Brain microvascular endothelial cell (primary cell): ENCODE measurements at places on chromosomes 7 and 10.

- no peak for DNase-seq
Observed at GRCh38 chr7:5653661-5654060, 127.8 kb downstream of the RNF216 start.

GRCh38 chr10:132310701-132311337, 3.1 kb upstream of the STK32C start:
- no peak for DNase-seq

- no peak for DNase-seq
Observed at GRCh38 chr10:84681781-84682180, 353.4 kb downstream of the CCSER2 start.

DNA sequence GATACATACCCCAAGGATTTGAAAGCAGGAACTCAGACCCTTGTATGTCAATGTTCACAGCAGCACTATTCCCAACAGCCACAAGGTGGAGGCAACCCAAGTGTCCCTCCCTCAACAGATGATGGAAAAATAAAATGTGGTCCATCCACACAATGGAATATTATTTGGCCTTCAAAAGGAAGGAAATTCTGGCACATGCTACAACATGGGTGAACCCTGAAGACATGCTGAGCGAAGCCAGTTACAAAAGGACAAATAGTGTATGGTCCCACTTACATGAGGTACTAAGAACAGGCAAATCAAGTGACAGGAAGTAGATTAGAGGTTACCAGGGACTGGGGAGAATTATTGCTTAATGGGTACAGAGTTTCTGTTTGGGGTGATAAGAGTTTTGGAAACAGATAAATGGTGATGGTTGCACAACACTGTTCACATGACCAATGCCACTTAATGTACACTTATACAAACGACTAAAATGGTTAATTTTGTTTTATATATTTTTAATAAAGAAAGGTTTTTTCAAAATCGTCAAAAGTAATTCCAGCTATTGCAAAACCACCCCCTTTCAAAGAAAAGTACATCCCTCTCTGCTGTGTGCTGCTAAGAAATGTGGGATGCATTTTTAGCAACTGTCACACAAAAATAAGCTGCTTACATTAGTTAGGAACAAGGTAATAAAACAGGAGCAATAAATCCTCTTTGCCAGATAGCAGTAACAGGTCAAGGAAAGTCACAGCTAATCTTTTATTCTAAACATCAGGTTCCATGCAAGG, 85.7 kb downstream of the GRB10 start:
- no peak for DNase-seq

DNA sequence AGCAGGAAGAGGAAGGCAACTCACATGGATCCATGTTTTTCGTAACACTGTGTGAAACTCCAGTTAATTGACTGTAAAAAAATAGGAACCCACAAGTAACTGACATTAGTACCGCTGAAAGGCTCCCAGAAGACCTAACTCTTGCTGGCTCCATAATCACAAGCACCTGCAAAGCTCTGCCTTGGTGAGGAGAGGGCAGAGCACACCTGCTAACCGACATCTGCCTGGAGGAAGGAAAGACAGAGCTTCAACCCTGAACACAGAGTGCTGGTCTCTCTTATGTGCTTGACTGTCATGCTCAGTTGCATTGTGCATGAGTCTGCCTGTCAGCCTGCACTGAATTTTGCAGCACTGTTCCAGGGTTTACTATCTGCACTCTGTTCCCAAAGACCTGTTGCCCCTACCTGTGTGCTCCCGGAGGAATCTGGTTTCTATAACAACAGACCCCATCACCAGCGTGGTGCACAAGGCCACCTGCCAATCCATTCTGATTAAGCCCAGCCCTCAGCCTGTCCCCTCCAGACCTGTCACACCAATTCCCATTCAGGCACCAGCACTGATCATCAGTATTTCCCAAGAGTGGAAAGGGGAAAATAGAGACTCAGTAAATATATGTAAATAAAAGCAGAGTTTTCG, 63.1 kb upstream of the ANKRD1 start:
- no peak for DNase-seq

DNA sequence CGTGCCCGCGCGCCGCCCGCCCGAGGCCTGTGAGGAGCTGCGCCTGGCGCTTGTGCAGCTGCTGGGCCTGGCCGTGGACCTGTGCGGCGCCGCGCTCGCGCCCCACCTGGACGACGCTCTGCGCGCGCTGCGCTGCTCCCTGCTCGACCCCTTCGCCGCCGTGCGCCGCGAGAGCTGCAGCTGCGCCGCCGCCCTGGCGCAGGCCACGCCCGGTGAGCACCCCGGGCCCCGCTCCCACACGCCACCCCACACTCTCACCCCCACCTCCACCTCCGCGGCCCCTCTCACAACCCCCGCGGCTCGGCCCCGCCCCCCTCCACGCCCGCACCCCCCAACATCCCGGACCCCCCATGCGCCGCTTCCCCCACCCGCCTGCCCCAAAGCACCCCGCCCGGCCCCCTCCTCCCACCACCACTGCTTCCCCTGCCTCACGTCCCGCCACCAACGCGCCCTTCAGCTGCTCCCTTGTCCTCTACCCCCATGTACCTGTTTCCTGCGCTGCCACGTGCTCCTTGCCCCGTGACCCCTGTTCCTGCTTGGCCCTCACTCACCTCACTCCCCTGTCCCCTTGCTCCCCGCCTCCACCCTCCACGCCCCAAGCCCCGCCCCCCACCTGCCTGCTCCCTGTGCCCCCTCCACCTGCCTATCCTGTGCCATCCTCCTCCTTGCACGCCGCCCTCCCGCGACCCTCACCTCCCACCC, at the start of gene PRKAR1B:
Gene PRKAR1B (minus strand): TSS at position 178 of the 702 bp plus-strand sequence. CDS start 15,776 bp downstream, outside the sequence.
- no peak for DNase-seq

GRCh38 chr7:106424476-106425016, 139.8 kb upstream of the NAMPT start:
- DNase-seq, result no peak

GRCh38 chr7:4226524-4226882, 455.6 kb upstream of the FOXK1 start:
- DNase-seq, result no peak

GRCh38 chr10:99828464-99828863, 46.0 kb downstream of the ABCC2 start:
- DNase-seq, result no peak

DNA sequence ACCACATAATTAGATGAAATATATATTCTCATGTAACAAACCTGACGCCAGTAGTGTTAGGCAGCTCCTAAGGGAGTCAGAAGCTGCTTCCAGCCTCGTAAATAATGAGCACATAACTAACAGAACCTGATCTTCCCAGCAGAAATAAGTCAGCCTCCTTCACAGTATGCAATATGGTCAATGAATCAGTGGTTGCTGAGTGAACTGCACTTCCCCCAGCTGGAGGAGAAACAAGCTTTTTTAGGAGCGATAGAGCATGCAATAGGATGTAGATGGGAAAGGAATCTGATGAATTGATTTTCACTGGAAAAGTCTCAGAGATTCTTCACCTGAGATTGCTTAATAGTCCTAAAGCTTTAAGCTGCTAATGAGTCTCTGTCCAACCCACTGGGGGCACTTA, 337.2 kb upstream of the LRGUK start:
- DNase-seq, result no peak

DNA sequence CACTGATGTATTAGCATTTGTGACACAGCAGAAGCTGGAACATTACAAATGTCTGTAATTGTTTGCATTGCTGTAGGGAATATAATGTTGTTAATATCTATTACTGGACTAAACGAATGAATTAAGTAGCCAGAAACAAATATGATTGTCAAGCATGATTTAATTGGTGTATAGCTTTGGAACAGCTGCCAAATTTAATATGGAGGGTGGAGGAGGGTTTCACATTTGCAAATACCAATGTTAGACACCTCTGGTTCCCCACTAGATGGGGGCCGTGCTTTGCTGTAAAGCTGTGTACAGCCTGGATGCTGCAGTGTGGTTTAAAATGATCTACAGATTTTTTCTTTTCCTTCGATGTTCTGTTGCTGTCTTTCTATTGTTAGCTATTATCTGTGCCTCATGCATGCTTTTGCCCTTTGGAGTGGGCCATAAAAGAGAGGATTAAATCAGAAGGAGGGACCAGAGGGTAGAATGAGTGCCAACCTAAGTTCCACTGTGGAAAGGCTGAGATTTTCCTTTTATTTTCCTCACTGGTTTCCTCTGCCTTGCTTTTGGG, 23.1 kb downstream of the DNAJB9 start:
- DNase-seq, result no peak

DNA sequence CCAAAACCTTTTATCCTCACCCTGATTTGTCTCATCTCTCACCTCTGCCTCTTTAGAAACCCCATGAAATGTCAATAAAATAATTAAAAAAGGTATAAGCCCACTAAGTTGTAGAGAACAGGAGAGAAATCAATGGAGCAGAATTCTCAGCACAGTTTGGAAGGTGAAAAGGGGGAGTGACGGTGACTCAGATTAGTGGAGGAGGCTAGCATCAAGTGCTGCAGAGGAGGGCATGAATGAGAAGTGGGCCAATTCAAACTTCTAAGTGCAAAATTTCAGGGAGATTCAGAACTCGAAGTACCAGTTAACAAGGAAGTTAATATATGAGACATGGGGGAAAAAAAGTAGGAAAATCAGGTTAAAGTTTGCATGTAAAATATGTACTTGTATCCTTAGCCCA, 34.9 kb upstream of the ETV1 start:
- DNase-seq, result no peak

DNA sequence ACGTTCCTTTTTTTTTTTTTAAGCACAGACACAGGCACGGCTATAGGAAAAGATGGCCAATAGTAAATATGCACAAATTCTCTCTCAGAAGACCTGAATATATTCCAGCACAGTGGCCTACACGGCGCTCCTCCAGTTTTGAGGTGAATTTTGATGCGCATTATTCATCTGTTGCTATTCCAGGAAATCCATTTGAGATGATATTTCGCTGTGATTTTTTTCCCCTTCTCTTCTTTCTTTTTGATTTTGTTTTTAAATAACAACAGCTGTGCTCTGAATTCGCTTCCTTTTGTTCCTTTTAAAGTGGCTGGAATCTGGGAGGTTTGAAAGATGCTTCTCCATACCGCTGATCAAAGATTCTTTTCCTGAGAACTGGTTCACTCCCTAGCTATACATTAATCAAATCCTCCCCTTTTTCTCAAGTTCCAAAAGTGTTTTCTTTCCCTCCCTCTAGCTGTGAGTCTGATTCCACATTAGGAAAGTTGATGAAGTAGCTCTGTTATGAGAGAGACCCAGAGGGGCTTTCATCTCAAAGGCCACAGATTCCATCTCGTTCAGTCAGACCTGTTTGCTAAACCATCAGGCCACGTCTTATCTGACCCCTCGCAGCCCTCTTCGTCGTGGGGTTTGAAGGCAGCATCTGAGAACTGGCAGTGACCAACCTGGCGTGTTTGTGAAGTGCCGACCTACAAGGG, 602.7 kb upstream of the NRP1 start:
- DNase-seq, result no peak

DNA sequence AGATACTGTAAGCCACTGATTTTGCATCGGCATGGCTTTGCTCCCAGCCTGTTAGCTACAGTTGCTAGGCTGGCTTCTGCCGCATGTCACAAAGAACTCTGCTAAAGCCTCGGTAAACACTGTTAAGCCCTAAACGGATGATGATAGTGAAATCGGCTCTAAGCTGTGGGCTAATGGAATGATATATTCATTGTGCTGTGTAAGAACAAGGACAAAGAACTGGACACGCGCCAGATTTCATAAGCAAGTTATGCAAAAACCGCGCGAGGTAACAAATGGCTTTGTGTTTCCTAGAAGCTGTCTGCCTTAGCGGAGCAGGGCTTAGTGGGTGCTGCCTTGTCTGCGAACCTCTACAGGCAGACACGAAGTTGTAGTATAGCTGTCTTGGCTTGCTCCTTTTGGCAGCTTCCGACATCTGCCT, 331.3 kb upstream of the COBL start:
- no peak for DNase-seq

- DNase-seq, result no peak
Observed at GRCh38 chr7:111509288-111509687, 53.0 kb downstream of the IMMP2L start.
